ENCODE measurements at places on chromosomes 4 and X. TPM values are rescaled to one million over a fixed set of nuclear protein-coding genes. Genes with fewer than 3 reads are reported as not detected.
A peak's percentile ranks its signal among the peaks of the same experiment; 100 is the strongest.

Gene LIMCH1
- not detected for total RNA-seq

Gene SPRY1
- 58.1 TPM for total RNA-seq

Gene RPA4
- 0.60 TPM for total RNA-seq

Gene BEND2
- not detected for total RNA-seq

Gene ADH6
- total RNA-seq, result not detected

Gene IL2
- total RNA-seq, result 19.1 TPM

Gene S100P
- total RNA-seq, result 18.0 TPM

- no peak for DNase-seq
These were observed 99.2 kb downstream of the TSPAN7 start for GRCh38 chrX:38660395-38661102.

DNA sequence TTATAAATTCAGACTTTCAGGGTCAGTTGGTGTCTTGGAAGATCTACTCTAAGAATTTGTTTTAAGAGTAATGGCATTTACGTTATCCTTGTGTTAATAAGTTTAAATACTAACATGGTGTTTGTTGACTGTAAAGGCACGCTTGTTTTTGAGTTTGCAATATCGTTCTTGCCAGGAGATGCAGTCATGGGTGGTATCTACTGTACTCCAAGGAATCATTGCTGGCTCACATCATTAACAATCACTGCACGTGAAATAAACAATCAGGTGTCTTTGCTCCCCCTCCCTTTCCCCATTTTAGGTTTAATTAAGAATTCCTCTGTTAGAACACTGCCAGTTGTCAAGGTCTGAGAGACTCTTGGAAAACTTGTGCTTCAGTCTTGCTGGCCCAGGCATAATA, 1.6 kb downstream of the HHIP start:
- no peak for DNase-seq

DNA sequence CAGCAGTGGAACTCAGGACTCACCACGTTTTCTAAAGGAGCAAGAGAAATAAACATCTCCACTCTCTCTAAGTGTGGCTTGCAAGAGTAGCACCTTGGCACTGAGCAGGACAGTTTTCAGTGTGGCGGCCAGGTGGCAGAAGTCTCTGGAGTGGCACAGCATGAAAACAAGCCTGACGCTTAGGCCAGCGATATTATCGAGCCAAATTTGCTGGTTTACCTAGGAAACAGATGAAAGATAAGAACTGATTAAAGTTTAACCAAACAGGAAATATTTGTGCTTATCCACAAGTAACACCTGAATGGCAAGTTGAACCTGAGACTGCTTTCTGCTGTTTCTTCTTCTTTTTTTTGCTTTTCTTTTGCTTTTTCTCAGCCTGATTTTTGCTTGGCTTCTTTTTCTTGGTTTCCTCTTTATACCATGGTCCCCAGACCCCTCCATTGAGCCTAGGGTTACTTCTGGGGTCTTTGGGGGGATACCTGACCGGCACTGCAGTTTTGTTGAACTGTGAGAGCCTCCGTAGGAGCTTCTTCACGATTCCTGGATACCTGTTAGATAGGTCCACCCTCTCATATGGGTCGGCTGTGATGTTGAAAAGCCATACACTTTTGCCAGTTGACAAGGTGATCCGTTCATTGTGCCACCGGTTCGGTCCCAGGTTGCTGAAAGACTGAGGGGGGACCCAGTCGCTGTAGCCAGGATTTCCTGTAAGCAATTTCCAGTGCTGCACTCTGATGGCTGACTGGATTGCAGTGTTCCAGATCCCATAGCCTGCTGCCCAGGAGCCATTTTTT, 77.3 kb downstream of the ARSJ start:
- peak; percentile 58 for DNase-seq

DNA sequence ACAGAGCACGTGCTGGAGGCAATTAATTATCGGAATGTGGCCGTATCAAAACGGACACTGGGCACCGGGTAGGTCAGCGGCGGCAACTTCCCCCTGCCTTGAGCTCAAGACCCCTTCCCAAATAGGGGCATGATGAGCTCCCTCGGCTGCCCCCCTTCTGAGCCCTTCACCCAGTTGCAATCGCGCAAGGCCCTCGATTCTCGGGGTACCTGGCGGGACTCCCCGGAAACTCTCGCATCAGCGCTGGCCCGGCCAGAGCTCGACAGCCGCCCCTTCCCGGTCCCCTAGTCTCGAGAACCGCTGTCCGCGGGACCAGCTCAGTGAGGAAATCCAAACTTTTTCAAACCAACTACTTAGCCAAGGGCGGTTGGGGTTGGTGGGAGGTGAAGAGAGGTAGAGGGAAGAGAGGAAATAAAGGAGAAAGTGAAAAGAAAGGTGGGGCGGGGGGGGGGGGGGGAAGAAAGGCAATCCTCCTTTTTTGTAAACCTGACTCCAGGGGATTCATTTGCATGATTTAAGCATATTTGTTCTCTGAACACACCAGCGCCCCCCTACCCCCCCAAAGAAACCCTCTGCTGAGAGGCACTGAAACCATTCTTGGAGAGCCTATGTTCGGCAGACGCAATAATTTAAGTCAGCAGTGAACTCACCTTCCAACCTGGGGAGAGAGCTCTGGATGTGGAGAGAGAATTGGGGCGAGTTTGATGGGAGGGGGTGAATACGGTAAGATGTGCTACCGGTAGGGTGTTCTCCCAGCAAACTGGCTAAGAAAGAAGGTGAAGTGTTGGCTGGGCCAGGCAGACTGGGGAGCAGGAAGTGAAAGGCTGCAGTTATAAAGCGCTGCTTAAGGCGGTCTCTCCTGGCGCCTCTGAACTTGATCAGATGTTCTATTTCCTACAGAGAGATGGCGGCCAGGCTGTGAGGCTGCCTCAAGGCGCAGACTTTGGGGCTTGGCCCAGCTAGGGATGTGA, 2.0 kb upstream of the ZIC3 start:
- no peak for DNase-seq

DNA sequence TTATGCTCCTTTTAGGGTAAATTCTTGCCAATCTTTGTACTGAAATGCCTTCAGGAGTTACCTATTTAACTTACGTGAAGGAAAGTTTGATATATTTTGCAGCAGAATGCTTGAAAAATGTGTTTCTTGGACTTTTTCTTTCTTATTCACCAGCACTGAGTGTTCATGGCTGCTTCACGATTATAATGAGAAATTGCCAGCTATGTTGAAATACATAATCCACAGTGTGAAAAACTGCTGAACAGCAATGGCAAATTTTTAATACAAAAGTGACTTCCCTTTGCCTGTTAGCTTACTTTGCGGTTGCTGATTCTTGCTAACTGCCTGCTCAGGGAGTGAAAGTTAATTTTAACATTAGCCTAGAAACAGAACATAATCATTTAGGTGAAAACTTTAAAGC, 153.8 kb upstream of the SLC4A4 start:
- DNase-seq, result no peak

GRCh38 chr4:1826531-1827350, 29.2 kb downstream of the LETM1 start:
- no peak for DNase-seq

DNA sequence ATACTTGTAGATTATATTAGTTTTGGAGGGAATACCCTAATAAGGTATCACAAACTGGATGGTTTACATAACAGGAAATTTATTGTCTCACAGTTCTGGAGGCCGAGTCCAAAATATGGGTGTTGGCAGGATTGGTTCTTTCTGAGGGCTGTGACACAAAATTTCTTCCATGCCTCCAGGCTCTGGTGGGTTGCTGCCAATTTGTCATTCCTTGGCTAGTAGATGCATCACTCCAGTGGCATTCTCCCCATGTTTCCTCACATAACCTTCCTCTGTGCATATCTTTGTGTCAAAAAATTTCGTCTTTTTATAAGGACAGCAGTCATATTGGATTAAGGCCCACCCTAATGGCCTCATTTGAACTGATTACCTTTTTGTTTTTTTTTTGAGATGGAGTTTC, 49.3 kb downstream of the APELA start:
- DNase-seq, result no peak

DNA sequence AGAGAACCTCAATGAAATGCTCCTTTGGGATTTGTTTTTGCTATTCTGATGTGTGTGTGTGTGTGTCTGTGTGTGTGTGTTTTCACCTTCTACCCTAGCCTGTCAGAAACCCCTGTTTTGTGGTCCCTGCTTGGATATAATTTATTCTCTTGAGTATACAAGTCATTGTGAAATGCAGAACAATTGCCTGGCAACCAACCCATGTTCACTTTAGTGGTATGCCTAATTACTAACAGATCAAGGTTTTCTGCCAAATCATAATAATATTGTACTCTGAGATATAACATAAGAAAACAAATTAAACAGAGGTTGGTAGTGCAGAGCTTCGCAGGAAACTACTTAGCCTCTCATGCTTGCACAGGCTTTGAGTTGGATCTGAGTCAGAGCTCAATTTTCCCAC, 7.0 kb upstream of the TET2 start:
- DNase-seq, result no peak

DNA sequence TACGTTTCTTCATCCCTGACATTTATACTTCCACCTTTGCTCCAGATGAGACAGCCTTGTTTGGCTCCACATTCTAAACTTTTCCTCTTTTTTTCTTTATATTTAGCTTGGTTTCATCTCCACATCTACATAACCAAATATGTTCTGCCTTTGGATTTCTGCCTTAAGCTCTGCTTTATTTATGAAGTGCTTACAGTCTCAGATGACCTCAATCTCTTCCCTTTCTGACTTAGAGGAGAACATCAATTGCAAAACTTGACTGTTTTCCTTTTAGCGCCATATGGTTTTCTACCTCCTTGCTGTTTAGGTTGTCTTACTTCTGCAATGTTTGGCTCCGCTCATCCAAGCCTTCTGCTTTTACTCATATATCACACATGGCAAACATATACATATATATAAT, 7.5 kb downstream of the ASB5 start:
- no peak for DNase-seq

GRCh38 chrX:12548746-12549145, 242.5 kb upstream of the PRPS2 start:
- peak; percentile 2 for DNase-seq

DNA sequence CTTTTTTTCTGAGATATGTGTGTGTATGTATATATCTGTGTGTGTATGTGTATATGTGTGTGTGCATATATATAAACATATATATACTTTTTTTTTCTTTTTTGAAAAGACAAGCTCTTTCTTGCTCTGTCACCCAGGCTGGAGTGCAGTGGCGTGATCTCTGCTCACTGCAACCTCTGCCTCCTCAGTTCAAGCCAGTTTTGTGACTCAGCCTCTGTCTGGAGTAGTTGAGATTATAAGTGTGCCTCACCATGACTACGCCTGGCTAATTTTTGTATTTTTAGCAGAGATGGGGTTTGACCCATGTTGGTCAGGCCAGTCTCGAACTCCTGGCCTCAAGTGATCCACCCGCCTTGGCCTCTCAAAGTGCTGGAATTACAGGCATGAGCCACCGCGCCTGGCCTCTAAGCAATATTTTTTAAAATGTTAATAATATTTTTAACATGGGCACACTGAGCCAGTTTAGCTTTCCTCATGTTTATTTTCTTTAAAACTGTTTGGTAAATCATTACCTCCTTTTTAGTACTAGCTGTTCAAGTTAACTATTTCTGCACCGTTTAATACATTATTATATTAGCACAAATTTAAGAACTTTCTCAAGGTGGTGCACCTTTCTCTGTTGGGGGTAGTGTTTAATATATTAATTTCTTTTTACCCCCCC, 33.3 kb downstream of the BBS12 start:
- no peak for DNase-seq

- DNase-seq, result no peak
These were observed 68.5 kb downstream of the GALNT7 start for GRCh38 chr4:173237152-173237551.

DNA sequence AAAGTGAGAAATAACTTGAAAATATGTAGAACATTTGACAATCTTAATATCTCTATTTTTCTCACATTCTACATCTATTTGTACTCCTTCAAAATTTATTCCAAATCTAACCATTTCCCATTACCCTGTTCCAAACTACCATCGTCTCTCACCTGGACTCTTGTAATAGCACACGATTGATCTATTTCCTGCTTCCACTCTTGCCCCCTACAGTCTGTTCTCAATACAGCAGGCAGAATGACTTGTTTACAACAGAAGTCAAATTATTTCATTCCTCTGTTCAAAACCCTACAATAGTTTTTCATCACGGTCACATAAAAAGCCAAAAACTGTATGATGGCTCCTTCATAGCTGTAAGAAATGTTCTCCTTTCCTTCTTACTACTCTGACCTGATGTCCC, 21.1 kb upstream of the LUZP4 start:
- no peak for DNase-seq

- DNase-seq, result no peak
These were observed 37.1 kb upstream of the TMPRSS11E start for GRCh38 chr4:68410149-68410548.

DNA sequence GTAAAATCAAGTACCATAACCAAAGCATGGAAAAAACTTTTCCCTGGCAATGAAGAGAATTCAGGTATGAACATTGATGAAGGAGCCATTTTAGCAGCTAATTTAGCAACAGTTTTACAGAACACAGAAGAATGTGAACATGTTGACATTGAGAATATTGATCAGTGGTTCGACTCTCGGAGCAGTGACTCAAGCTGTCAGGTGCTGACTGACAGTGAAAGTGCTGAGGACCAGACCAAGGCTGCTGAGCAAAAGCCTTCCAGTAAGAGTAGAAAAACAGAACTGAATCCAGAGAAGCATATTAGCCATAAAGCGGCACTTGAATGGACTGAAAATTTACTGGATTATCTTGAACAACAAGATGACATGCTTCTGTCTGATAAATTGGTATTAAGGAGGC, 2.8 kb downstream of the TIGD2 start:
- DNase-seq, result no peak

GRCh38 chrX:147847999-147848398, 63.7 kb upstream of the FMR1 start:
- no peak for DNase-seq

DNA sequence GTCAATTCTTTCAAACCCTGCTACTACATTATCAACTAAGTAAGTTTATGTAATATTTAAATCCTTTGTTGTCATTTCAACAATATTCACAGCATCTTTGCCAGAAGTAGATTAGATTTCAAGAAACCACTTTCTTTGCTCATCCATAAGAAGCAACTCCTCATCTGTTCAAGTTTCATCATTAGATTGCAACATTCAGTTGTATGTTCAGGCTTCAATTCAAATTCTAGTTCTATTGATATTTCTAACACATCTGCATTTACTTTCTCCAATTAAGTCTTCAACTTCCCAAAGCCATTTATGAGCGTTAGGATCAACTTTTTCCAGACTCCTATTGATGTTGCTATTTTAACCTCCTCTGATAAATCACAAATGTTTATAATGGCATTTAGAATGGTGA, 66.1 kb downstream of the BMP3 start:
- no peak for DNase-seq

DNA sequence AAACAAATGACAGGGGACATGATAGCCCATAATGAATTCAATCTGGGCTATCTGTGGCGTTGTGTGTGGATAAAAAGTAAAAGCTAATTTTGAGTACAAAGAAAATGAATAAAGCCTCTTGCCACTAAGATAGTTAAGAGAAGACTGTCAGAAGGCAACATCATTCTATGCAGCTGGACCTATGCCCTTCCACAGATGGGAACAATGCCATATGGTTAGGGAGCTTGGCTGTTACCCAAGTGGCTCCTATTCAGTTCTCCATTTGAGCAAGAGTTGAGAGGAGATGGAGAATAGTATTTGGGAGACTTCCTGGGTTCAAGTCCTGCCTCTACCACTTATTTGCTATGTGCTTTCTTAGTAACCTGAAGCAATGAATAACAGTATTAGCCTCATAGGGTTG, 107.7 kb downstream of the ANXA3 start:
- no peak for DNase-seq

- DNase-seq, result no peak
These were observed 115.0 kb upstream of the LDB2 start for GRCh38 chr4:17013382-17014006.

GRCh38 chr4:158155656-158156356, 17.0 kb downstream of the GASK1B start:
- no peak for DNase-seq
